ENCODE measurements at places on chromosomes 5 and 9.
A peak's percentile ranks its signal among the peaks of the same experiment; 100 is the strongest.

DNA sequence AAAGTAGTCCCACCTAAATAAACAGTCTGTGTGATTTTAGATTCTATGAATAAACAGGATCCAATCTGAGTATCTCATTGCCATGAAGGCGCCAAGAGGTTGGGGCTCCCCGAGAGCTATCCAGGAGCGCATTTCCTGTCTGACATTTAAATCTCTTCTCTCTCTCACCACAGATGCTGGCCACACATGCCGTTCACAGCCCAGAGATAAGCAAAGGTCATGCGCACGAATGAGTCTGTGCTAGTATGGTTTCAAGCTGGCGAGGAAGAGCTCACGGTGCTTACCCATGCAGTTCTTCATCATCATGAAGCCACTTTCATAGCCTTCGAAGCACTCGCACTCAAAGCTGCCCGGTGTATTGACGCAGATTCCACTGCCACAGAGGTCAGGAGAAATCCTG lies 199.4 kb downstream of the FBN2 start:
- no peak for DNase-seq

GRCh38 chr5:38847559-38848347 lies 1.9 kb downstream of the OSMR start:
- DNase-seq, result no peak

- no peak for DNase-seq
These were observed 1.3 kb downstream of the NR2F1-AS1 start for GRCh38 chr5:93579692-93580062.

DNA sequence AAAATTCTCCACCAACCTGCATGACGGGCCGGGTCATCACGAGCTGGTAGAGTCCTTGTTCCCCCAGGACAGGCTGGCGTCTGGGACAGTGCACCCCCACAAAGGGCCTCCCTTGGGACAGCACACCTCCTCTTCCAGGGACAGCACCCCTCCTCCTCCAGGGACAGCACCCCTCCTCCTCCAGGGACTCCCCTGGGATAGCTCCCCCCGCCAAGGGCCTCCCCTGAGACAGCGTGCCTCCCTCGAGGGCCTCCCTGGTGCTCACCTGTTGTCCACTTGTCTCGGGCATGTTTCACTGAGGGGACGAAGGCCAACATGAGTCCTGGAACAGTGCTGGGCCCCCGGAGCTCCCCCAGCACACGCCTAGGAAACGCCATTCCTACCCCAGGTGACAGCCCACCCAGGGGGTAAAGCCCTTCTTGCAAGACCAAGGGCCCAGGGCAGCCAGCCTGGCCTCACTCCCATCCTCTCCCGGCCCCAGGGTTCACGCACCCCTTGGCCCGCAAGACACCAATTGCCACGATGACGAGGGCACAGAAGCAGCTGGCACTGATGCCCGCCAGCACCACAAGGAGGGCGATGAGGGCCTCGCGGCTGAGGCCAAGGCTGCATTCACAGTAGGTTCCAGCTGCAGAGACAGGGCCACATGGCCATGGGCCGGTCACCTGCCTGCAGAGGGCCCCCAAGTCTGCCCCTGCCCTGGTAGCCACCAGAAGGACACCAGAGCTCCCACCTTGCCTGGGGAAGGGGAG lies 531 bp downstream of the TMEM210 start:
- DNase-seq, result no peak

DNA sequence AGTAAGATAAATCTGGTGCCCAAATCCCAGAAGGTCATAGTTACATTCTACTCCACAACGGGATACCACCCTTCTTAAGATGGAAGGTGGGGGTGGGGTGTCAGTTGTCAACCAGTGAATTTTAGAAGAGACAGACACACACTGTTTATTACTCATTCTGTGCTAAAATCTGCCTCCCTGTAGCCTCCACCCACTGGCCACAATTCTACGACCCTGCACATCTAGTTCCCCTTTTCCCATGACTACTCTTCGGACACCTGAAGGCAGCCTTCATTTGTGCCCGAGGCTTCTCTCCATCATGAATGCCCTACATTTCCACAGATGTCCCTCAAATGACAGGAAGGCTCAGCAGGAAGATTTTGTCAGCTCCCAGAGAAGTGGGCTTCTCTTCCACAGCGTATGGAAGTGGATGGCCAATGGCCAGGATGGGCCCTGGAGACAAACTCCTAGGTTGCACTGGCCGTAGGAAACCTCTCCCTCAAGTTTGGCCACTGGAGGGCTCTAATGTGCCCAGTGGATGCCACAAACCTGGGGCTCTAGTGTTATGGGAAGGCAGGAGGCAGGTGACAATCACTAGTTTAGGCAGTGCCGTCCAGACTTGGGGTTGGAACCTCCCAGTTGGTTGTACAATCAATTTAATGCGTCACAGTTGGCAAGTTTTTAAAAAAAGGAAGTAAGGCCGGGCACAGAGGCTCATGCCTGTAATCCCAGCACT lies 46.6 kb downstream of the PTPN3 start:
- no peak for DNase-seq

- DNase-seq, result no peak
These were observed 64.8 kb downstream of the PLAC8L1 start for GRCh38 chr5:146040527-146040926.

DNA sequence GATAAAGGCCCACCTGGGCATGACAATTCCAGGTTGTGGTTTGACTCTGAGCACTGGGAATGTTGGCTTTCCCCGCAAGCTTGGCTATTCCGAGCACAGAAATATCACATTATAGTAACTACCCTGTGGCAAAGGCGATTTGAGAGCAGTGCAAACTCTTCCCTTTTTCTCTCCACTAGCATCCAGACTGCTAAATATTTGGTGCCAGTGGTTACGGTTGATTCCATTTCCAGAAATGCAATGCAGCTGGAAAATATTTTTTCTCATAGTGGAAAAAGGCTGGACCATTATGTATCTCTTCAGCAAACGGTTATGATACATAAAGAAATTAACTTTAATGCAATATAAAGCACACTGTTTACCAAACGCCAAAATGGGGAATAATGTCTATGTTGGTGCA lies 158.0 kb downstream of the ENC1 start:
- no peak for DNase-seq

DNA sequence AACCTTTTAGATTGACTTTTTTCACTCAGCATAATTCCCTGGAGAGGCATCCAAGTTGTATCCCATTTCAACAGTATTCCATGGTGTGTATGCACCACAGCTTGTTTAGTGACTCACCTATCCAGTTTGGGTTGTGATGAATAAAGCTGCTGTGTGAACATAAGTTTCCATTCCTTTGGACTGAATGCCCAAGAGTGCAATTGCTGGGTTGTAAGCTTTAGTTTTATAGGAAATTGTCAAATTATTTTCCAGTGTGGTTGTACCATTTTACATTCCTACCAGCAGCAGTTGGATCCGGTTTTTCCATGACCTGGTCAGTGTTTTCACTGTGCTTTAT lies 60.9 kb upstream of the TMED7 start:
- DNase-seq, result no peak

GRCh38 chr9:110125207-110125751 lies 82.7 kb downstream of the C9orf152 start:
- DNase-seq, result no peak

- DNase-seq, result no peak
These were observed 21.1 kb upstream of the DMRTA1 start for GRCh38 chr9:22425551-22425950.

DNA sequence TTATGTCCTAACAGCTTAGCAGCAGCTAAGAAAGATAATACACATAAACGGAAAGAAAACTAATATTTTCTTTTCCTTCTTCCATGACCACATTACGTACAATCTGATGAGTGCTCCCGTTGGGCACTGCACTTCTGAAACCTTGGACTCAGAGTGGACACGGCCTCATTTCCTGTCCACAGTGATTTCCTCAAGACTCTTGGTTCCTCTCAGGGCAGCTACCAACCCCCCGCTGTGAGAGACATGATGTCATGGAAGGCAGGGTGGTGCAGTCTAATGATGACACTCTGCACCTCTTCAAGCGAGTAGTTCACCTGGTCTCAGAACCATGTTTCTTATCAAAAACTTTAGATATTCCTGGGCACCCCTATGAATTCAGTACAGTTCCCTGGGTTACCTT lies 68.7 kb upstream of the CTSL start:
- DNase-seq, result no peak

DNA sequence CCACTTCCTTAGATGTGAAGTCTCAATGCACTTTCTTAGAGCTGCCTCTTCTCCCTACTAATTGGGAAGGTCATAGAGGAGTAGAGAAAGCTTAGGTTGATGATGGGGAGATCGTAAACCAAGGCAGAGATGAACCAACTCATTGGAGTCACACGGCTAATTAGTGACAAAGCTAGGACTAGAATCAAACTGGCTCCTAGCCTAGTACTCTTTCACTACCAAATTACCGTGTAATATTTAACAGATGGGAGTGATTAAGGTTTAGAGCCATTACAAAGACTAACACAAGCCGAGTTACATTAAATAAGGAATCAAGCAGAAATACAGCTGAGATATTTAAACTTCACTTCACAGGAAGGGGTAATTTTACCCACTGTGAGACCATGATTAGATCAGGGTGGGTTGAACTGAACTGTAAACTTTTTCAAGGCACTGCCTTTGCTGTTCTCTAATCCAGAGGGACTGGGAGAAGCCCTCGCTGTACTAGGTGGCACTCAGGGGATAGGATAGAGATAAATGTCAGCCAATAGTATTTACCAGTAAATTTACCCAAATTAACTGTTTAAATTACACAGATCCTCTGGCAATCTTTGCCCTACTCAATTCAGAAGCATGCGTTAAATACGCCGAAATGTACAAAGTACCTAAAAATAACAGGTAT lies 166.4 kb upstream of the PIK3R1 start:
- no peak for DNase-seq

DNA sequence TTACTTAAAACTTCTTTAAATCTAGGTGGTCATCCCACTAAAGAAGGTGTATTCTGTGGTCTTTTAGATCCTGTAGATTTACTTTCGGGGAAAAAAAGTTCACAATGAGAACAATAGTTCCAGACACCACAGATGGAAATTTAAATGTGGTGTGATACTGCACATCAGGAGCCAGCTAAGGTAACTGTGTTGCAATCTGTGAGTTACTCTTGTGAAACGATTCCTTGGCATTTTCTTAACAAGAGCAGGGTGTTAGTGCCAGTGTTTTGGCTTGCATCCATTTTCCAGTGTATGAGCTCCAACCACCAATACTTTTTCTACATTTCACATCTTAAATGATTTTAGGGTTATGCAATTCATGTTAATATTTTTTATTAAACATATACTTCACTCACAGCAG lies 674.5 kb downstream of the CETN3 start:
- no peak for DNase-seq

GRCh38 chr5:43000111-43000840 lies 39.8 kb downstream of the ANXA2R start:
- no peak for DNase-seq

DNA sequence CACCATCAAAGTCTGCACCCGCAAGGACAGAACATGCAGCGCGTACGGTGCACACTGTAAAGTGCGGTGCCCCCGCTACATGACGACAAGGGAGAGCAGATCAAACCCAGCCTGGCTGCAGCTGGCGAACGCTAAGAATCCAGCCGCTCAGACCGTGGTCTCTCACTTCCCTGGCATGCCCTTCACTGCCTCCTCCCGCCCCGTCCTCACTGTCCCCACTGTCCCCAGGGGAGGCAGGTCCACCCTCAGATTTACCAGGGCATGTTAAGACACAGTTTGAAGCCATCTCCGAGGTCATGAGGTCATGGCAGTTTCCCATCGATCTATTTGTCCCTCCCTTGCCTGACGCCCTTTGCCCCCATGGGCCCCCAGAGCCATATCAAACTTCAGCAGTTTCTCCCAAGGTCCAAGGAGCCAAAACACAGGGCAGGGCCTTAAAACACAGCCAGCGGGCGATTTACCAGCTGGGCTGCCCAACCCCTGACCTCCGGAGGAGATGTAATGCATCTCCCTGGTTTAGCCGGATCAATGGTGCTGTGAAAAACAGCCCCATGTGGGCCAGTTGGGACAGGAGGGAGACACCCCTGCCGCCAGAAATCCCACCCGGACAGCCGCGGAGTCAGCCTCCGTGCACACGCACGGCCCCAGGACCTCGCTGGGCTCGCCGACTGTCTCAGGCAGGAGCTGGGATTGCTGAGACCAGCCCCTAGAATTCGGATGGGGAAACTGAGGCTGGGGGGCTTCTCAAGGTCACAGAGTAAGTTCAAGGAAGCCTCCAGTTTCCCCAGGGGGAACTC lies 52.3 kb upstream of the FUBP3 start:
- no peak for DNase-seq

DNA sequence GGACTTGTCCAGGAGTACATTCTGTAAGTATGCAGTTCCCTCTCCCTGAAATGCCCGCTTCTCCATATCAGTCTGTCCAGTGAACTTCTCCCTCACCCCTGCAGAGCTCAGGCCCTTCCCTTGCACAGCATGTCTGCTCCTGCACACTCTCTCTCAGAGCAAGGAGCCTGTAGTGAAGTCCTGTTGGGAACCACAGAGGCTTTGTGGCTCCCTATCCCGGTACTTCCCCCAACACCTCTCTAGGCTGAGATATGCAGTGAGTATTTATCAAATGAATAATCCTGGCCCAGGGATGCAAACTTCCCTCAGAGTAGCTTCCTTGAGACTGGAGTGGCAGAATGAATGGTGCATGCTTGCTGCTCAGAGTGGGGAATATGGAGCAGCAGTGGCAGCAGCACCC lies 48.8 kb downstream of the POC5 start:
- DNase-seq, result no peak

- no peak for DNase-seq
These were observed 12.8 kb downstream of the MTREX start for GRCh38 chr5:55320571-55320970.

- DNase-seq, result peak; percentile 18
These were observed 3.7 kb upstream of the GNPDA1 start for GRCh38 chr5:142016556-142016955.

GRCh38 chr9:88741335-88741734 lies 206.4 kb downstream of the NXNL2 start:
- DNase-seq, result no peak

DNA sequence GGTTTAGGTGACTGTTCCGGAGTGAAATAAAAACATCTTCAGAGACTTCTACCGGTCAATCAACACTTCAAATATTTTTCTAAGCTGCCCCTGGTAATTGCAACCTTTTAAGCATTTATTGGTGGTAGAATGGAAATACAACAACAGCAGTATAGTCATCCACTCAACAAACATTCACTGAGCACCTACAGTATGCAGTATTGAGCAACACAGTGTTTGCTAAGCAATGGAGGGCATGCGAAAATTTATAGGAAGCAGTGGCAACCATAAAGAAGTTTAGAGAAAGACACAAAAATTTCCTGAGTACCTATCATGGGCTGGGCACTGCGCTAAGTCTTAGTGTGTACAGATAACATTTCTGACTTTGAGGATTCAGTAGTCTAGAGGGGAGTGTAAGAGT lies 12.0 kb upstream of the SSBP2 start:
- DNase-seq, result no peak

GRCh38 chr5:74660873-74661272 lies 20.3 kb upstream of the ENC1 start:
- DNase-seq, result no peak

- DNase-seq, result no peak
These were observed 139.8 kb downstream of the ELAVL2 start for GRCh38 chr9:23686257-23686656.

DNA sequence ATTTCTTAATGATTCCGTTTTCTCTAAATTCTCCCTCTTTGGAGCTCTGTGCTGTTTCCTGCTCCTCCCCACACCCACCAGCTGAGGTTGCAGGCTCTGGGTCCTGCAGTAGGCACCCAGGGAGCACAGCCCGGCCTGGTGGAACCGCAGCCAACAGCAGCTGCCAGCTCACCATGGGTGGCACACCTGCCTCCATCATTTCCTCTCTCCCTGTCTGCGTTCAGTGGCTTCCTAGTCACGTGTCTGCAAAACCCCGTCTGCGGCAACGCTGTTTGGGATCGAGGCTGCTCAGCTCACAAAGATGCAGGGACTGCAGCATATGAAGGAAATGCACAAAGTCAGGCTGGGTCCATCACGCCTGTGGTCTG lies 367.8 kb downstream of the IRX2 start:
- DNase-seq, result no peak
